ENCODE measurements at places on chromosomes 7 and 10.

- DNase-seq: no peak
These were observed 42.5 kb downstream of the NUDCD3 start for GRCh38 chr7:44447874-44448425.

DNA sequence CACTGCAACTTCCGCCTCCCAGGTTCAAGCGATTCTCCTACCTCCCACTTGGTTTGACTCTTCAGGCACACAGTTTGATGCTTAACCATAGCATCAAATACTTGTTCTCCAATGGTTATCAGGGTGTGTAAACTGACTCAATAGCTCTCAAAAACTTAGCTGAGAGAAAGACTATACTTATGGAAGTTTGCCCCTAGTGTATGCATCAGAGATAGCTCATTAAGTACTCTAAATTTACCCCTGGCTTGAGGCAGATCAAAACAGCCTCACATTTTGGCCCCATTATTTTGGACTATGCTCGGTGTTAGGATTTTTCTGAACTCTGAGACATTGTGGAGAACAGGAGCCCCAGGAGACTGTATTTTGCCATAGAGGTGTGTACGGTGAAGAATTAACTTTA is 40.8 kb upstream of the SLC35B4 start:
- no peak for DNase-seq

GRCh38 chr10:5961405-5962100 is 15.8 kb downstream of the IL15RA start:
- no peak for DNase-seq

- no peak for DNase-seq
These were observed 152.6 kb downstream of the RAPGEF5 start for GRCh38 chr7:22204312-22204711.
